GM10248 (cell line): ENCODE measurements at places on chromosomes 12 and 14.

DNA sequence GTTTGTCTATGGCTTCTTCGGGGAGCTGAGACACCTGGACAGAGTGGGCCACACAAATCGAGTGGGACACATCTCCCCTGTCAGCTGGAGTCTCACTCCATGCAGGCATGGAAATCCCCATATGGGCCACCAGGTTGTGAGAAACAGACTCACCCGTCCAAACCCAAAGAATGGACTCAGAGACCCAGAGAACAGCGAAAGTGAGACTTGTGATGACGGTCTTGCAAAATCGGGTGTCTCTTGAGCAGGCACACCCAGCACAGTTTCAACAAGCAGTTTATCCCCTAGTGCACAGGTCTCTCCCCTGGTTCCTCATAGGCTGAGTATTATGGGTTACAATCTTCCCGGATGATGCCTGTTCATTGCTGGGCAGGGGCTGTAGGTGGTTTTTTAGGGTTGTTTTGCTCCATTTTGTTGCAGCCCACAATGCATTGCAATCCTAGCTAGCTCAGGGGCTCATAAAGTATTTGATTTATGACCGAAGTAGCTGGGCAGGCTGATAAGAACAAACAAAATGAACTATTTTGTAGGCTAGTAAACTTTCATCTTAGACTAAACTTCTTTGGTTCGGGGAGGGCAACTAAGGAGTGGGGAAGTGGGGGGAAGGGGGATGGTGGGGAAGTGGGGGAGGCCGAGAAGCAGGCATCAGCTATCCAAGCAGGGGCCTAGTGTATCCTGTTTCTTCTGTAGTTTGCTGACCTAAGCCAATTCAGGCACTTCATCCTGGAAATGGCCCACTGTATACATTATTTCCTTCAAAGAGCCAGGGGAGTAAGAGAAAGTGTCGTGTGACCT is 45.3 kb downstream of the IQSEC3 start:
- no peak for DNase-seq

- DNase-seq: no peak
These were observed 25.8 kb downstream of the PPP2R5E start for GRCh38 chr14:63517354-63517753.

- no peak for DNase-seq
These were observed 14.8 kb downstream of the GRIP1 start for GRCh38 chr12:66664076-66664475.

DNA sequence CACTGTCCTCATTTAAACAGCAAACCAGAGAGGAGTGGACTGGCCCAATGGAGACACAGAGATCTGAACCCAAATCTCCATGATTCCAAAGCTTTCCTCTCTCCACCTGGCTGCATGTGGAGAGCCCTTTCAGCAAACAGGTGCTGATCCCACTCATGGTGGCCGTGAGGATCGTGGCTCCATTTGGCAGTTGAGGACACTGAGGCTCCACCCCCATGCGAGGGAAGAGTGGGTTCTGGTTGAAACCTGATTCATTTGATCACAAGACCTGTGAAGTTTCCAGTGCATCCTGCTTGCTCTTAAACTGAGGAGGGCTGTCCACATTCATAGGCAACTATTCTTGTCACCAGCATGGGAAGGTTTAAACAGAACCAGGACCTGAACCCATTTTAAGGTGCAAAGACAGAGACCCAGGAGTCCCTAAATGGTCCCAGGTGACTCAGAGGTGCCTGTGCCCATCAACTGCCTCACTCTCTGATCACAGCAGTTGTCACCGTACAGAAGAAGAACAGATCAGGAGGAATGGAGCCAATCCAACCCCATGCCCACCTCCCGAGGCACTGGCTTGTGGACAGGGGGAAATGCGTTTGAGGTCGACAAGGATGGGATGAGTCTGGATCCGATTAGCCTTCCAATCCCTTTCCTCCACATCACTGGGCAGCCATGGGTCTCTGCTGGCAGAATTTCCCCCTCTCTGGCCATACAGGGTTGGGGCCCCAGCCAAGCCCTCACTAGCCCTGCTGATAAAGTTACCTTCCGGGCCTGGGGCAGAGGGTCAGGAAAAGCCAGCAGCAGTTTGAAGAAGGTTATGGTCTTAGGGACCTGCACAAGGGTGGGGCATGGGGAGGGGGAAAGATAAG is 45.5 kb upstream of the BCL11B start:
- peak; percentile 7 for DNase-seq

DNA sequence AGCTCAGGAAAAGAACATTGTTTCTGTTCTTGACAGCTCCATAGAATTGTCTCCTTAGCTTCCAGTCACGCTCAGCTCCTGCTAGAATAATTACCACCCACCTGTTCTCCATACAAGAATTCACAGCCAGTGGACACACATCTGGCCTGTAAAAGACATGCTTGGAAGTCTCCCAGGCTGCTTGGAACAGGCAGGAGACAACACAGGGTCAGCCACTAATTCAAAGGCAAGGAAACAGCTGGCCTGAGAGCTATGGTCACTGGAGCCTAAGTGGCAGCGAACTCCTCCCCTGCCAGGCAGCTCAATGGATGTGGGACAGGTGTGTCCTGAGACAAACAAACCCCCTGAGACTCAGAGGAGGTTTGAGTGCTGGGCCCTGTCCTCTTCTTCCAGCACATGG is 22.9 kb upstream of the LTBP2 start:
- no peak for DNase-seq

DNA sequence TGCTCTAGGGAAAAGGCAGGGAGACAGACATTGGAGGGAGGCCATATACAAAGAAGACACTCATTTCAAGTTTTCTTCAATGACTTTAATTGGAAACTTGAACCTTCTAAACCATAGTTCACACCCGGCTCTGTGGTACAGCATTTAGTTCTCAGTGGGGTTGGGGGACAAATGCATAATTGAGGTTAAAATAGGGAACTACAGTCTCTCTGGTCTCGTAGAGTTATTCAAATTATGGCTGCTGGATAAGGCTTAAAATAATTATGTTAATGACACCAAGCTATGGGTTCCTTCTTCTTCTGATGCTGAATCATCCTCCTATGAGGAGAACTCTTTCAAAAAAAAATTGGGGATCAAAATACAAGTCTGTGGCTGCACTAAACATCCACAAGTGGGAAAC is 3.8 kb upstream of the RPAP3 start:
- no peak for DNase-seq

DNA sequence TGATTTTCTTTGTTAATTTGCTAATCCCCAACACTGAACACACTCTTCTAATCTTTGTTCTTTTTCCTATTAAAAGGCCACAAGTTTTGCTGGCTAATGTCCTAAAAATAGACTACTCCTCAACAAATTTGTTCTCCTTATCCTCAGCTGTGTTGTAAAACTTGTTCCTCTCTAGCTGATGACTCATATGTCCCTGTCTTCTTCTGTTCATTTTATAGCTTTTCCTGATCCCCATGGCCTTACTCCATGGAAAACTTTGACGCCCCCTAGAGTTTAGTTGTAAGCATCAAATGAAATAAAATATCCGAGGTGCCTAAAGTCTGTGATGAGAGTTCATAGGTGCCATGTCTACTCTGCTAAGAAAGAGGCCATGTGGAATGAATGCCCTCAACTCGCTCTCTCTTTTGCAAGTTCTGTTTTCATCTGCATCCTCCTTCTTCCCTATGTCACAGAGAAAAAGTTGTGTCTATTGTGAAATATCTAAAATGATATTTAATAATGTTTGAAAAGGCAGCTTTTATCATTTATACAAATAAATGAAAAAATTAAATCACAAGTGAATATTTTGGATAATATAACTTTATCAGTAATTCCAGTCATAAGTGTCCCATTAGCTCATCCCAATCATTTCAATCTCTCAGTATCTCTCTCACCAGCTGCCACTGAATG is 237.9 kb downstream of the IPO8 start:
- DNase-seq: no peak

- DNase-seq: no peak
These were observed 127.7 kb upstream of the SOX5 start for GRCh38 chr12:24077161-24077560.

DNA sequence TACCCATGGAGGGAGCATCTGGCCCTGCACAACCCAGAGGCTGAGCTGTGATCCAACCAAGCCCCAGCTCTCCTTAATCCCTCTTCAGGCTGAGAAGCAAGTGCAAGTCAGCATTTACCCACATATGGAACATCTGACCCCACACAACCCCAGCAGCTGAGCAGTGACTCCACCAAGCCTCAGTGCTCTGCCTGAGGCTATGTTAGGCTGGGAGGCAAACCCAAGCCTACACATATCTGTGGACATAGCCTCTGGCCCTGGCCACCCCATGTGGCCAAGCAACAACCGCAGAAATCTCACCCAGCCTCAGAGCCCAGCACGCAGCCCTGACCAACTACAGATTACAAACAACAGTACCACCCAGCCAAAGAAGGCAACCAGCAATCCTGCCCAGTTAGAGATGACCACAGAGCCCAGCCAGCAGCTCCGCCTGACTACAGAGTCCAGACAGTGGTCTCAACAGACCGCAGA is 142.8 kb downstream of the NUAK1 start:
- no peak for DNase-seq

DNA sequence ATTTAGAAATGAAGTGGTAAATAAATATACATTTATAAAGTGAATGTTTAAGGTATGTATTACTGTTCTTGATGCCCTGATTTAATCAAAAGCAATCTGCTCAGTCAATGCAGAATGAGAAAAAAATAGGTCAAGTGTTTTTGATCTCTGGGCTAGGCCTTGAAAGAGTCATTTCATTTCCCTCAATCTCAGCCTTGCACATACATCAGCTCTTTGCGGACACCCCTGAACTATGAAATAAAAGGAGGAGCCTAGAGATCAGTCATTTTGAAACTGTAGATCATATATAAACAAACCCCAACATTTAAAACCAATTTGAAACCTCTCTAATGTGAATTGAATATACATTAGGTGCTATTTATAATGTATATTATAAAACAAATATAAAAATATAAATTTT is 42.5 kb downstream of the ATG2B start:
- no peak for DNase-seq

DNA sequence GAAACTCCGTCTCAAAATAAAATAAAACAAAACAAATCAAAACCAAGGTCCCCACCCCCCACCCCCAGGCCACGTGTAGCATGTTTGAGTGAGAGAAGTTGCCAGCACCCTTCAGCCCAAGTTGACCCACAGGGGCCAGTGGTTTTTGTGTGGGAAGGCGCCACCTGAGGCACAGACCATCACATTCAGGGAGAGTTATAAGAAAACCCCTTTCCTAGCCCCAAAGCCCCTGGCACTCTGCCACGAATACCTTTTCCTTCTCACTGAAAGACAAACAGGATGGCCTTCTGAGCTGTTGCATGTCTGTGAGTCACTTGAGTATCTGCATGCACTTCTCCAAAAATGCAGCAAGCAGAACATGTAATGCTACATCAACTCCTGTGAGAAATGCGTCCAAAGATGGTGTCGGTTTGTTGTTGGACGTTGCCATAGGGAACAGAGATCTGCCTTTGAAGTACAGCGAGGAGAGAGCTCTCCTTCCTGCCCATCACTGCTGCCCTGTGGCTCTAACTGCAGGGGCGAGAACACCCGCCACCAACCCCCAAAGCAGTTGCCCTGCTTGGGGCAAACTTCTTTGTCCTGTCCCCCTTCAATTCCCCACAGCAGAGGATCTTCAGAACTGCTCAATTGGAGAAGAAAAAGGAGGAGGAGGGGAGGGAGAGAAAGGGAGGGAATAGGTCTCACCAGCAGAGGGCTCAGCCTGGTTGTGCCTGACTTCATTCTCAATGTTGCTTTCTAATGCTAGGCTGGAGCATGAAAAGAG is 2.7 kb upstream of the TRAF3 start:
- DNase-seq: peak; percentile 78

GRCh38 chr12:14972816-14973215 is at the start of gene PDE6H:
Gene PDE6H (plus strand): TSS chr12:14973042. CDS start chr12:14978013, 4,971 bp downstream.
- no peak for DNase-seq

GRCh38 chr14:58972233-58973017 is 216.0 kb upstream of the DAAM1 start:
- no peak for DNase-seq

- DNase-seq: peak; percentile 37
These were observed 14.1 kb downstream of the DRAM1 start for GRCh38 chr12:101891462-101891971.

GRCh38 chr14:103332143-103332919 is 1.7 kb upstream of the EIF5 start:
- no peak for DNase-seq

DNA sequence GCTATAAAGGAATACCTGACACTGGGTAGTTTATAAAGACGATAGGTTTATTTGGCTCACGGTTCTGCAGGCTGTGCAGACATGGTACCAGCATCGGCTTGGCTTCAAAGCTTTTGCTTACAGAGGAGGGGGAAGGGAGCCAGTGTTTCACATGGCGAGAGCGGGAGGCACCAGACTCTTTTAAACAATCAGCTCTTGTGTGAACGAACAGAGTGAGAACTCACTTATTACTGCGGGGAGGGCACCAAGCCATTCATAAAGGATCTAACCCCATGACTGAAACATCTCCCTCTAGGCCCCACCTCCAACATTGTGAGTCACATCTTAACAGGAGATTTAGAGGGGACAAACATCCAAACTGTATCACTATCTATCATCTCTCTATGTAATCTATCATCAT is 227.4 kb downstream of the TMEM132D start:
- DNase-seq: no peak

DNA sequence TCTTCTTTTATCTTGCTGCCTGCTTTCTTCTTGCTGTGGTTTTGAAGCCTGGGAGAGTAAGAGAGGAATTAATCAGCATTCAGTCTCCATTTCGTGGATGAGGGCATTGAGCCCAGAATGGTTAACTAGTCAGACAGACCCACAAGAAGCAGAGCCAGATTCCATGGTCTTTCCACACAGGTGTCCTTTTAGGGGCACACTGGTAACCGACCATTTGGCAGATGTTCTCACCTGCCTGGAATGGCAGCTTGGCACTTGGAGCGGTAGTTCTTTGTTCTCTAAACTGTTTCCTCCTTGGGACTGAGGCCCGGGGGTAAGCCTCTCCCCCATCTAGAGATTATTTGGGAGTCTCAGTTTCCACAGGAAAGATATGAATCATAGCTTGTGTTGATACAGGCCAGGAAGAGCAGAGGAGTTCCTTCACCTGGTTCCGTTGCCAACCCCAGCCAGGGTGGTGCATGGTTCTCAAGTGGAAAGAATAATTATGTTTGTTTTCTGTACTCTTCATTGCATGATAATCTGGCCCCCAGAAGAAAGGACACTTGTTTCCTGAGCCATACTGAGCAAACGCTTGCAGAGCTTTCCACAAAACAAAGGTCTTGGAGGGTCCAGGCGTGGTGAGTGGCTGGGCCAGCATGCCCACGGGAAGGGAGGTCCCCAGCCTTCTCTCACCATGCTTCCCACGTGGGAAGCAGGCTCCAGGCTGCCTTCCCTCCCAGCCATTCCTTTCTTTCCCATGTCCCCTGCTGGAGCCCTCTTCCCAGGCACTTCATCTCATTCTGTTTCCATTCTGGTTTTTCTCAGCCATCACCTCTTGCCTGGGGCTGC is 2.0 kb upstream of the KRT75 start:
- DNase-seq: no peak
